ENCODE measurements at places on chromosomes 4 and X. TPM values are rescaled to one million over a fixed set of nuclear protein-coding genes. Genes with fewer than 3 reads are reported as not detected.

Gene ANK2
- total RNA-seq = 7.6 TPM

Gene SASH3
- total RNA-seq = 7.2 TPM

Gene PNCK
- total RNA-seq = 5.5 TPM

Gene RBM46
- total RNA-seq = not detected

Gene CXCL13
- 0.58 TPM for total RNA-seq

All from mucosa of descending colon (tissue), 3 donors.